Ascending aorta (tissue), 2 donors: ENCODE measurements at places on chromosomes 4 and X.

DNA sequence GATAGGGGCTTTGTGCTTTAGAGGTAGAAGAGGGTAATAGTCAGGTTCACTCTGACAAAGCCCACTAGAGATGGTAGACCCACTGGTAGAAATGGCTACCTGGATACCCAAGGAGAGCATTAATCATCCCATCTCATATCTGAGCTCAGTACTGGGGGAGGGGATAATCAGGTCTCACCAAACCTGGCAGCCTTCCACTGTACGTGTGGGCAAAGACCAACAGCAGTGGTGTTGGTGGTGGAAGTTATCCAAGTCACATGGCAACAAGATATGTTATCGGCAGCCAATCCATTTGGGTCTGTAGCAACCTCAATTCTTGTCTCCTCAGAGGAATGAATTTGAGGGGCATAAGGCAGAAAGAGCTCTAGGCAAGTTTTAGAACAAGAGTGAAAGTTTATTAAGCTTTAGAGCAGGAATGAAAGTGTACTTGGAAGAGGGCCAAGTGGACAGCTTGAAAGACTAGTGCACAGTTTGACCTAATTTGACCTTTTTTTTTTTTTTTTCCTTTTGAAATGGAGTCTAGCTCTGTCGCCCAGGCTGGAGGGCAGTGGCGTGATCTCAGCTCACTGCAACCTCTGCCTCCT lies 67.0 kb upstream of the CXCL13 start:
- no peak for DNase-seq

- no peak for DNase-seq
Observed at GRCh38 chr4:112514647-112515197, 1.3 kb downstream of the NEUROG2 start.

- DNase-seq = no peak
Observed at GRCh38 chrX:129823522-129823921, 20.2 kb downstream of the ZDHHC9 start.

GRCh38 chr4:3077796-3078195 lies 3.3 kb downstream of the HTT start:
- DNase-seq = no peak

DNA sequence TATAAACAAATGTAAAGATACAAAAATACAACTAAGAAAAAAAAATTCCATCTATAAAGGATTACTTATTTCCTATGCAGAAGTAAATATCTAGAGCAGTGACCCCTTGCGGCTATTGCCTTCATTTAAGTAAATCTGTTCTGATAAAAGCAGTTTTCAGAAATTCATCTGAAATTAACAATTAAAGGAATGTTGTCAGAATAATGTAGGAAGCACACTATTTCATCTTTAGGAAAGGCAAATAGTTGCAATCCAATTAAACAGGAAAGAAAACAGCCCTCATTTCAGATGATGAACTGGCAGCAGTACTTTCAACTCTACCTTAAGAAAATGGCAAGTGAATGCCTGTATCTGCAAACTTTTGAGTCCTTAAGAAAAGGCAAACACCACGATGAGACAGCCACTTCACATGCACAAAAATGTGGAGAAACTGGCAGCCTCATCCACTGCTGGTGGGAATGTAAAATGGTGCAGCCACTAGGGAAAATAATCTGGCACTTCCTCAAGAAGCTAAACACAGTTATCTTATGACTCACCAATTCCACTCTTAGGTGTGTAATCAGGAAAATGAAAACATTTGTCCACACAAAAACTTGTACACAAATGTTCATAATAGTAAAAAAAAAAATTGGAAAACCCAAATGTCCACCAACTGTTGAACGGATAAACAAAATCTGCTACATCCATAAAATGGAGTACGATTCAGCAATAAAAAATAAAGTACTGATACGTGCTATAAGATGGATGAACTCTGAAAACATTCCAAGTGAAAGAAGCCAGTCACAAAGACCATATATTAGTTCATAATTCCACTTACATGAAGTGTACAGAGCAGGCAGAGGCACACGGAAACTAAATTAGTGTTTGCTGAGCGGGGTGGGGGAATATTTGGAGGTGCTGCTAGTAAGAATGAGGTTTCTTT lies 2.0 kb upstream of the THAP9 start:
- no peak for DNase-seq

- no peak for DNase-seq
Observed at GRCh38 chr4:15410750-15411149, 17.1 kb upstream of the C1QTNF7 start.

DNA sequence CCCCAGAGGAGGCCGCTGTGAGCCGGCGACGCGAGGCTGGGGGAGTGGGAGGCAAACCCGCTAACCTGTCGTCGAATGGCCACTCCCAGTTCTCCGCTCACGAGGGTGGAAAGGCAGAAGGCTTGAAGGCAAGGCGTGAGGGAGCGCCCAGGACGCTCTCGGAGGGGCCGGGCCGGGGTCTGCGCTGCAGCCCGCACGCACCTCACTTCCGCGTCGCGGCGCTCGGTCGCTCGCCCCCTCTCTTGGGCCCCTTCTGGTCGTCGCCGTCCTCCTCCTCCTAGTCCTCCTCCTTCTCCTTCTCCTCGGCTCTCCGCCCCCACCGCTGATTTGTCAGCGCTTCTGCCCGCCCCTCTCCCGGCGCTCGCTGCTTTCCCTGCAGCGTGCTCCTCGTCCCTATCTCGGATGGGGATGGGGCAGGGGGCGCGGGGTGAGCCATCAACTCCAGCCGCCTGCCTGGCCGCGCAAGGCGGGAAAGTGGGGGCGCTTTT lies at the start of gene SNCA:
SNCA (minus strand) TSS at position 265 of the 488 bp plus-strand sequence. CDS start 1,494 bp downstream, outside the sequence.
- DNase-seq = no peak

DNA sequence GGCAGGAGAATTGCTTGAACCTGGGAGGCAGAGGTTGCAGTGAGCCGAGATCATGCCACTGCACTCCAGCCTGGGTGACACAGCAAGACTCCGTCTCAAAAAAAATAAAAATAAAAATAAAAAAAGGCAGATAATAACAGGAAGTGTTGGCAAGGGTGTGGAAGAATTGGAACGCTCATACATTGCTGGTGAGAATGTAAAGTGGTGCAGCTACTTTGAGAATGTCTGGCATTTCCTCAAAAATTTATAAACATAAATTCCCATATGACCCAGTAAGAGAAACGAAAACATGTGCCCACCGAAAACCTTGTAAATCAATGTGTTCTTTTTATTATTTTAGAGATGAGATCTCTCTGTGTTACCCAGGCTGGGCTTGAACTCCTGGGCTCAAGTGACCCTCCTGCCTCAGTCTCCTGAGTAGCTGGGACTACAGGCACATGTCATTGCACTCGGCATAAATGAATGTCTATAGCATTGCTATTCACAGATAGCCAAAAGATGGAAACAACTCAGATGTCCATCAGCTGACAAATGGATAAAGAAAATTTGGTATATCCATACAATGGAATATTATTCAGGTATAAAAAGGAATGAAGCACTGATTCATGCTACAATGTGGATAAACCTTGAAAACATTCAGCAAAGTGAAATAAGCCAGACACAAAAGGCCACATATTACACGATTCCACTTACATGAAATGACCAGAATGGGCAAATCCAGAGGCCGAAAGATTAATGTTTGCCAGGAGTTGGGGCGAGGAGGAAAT lies 63.7 kb upstream of the PLAC1 start:
- DNase-seq = no peak
